Activated CD4-positive, alpha-beta T cell treated with anti-CD3 and anti-CD28 coated beads for 36 hours (primary cell): ENCODE measurements at places on chromosomes 2 and 18. TPM values are rescaled to one million over a fixed set of nuclear protein-coding genes. Genes with fewer than 3 reads are reported as not detected.

Gene CCDC85A
- not detected for total RNA-seq

Gene TRIM54
- 0.09 TPM for total RNA-seq

DNA sequence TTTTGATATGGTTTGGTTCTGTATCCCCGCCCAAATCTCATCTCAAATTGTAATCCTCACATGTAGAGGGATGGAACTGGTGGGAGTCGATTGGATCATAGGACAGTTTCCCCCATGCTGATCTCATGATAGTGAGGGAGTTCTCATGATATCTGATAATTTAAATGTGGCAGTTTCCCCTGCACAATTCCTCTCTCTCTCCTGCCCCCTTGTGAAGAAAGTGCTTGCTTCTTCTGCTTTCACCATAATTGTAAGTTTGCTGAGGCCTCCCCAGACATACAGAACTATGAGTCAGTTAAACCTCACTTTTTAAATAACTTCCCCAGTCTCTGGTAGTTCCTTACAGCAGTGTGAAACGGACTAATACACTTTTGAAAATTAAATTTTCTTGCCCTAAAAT, 12.3 kb upstream of the KCNJ3 start:
- no peak for DNase-seq
- no peak overlapping the region for H3K27ac ChIP-seq
- peaks cover 2% of the 10 kb centered on the region for H3K27me3 ChIP-seq

DNA sequence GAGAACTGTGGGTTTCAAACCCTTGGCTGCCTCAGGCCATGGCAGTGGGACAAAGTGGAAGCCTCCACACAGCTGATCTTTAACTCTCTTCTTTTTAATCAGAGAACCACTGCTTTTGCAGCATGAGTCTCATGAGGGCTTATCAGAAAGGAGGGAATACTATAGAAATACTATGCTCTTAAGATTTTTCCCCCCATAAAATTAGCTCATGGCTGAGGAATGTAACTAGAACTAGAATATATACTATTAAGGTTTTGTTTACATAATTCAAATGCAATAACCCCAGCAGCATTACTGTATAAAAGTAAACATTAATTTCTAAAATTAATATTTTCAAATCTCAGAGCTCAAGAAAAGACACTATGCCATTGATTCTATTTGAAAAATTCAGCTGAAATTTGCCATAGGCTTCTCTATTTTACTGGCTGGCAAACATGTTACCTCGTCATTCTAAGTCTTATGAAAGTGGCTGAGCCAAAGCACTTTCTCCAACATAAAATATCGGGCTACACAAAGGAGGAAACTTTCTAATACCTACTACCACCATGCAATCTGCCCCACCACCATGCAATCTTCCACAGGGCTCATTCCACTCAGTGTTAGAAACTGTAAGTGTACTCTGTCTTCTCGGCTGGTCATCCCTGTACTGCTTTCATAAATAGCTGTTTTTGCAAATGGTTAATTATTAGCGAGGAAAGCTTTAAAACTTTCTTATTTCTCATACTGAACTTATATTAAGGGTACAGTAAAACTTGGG, 42.5 kb downstream of the WDR35 start:
- H3K27ac ChIP-seq, result no peak overlapping the region
- H3K27me3 ChIP-seq, result no peaks in the 10 kb centered on the region
- no peak overlapping the region for H3K4me3 ChIP-seq
- DNase-seq, result no peak
- no peaks in the 10 kb centered on the region for H3K4me1 ChIP-seq
- H3K36me3 ChIP-seq, result peaks cover 18% of the 10 kb centered on the region

DNA sequence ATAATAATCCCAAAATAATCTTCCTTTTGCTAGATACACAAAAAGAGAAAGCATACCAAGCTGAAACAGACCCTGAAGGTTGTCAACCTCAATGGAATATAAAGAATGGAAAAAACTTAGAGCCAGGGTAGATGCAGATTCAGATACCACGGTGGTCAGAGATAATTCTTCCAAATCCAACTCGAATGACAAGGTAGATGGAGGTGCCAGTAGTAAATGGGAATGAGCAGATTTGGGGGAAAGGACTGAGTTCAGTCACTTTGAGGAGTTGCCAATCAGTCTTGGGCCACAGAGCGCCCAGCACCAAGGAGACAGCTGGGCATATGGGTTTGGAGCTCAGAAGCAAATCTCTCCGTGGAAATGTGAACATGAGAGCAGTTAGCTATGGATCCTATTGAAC, 3.4 kb upstream of the CHMP1B start:
- DNase-seq, result no peak
- no peak overlapping the region for H3K27ac ChIP-seq
- no peaks in the 10 kb centered on the region for H3K27me3 ChIP-seq

DNA sequence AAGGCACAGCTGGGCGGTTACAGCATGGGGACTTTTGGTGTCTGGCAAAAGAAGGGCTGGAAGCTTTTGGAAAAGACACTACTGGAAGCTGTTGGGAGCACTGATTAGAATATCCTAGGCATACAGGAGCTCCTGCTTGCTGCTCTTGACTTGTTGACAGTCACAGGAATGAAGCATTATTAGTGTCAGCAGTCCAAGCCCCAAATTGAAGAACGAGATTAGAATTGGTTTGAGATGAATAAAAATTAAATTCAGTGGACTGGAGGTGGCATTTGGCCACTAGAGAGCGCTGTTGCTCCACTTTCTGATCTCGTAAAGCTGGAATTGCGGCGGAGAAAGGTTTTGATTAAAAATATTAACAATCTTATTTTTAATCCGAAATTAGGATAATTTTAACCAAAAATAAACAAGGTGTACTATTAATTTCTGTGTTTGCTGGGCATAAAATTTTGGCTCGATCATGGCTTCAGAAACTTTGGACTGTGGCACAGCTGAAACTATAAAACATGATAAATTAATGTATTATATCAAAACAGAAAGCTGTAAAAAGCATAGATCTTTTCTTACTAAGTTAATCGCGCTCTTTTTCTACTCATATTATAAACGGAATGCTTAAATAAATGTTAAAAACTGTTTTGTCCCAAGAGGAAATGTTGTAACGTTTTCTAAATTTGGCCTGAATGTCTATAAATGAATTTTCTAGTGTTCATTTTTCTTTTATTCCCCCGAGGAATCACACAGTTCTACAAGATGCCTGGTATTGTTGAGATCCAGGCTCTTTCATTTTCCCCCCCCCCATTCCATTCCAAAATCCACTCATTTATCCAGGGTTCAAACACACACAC, 2.4 kb upstream of the HOXD8 start:
- peak; percentile 81 for DNase-seq
- no peak overlapping the region for H3K27ac ChIP-seq
- H3K4me3 ChIP-seq, result no peak overlapping the region

DNA sequence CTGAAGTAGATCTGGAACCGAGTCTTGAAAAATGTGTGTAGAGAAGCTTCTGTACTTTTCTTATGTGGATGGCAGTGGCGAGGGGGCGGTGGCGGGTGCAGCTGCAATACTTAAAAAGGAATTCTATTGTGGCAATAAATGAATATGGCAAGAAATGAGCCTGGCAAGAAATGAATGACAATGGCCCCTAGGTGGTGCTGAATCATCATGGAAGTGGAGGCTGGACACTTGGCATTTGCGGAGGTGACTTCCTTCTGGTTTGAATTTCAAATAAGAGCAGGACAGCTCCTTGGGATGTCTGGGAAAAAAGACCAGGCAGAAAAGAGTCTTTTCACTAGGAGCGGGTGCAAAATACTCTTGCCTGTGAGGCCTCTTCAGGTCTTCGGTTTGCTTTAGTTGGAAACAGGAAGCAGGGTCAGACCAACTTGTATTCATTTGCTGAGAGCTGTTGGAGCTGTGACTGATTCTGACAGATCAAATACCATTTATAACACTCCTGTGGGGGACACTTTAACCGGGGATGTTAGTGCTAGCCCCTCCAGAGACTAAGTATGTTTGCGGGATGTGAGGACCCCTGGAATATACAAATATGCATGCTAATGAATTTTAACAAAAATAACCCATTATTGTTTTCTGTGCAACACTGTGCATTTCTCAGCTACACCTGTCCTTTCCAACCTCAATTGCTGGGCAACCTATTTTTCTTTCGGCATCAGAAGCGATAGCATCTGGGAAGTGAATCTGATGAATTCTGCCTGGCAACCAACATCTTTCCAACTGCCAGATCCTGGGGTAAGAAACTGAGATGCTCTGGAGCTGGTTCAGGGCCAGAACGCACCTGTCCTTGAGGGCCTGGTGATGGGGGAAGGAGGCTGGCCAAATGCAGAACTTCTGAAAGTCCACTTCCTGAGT, 35.4 kb downstream of the FASTKD2 start:
- H3K27ac ChIP-seq, result peak overlapping the region; percentile 52
- peak overlapping the region; percentile 22 for H3K4me3 ChIP-seq
- peak; percentile 61 for DNase-seq
- H3K4me1 ChIP-seq, result peaks cover 31% of the 10 kb centered on the region
- H3K27me3 ChIP-seq, result no peaks in the 10 kb centered on the region

GRCh38 chr2:85257359-85257969, 70.3 kb downstream of the TGOLN2 start:
- H3K27ac ChIP-seq, result no peak overlapping the region
- H3K36me3 ChIP-seq, result no peaks in the 10 kb centered on the region
- no peak for DNase-seq
- no peaks in the 10 kb centered on the region for H3K27me3 ChIP-seq
- no peak overlapping the region for H3K4me3 ChIP-seq

DNA sequence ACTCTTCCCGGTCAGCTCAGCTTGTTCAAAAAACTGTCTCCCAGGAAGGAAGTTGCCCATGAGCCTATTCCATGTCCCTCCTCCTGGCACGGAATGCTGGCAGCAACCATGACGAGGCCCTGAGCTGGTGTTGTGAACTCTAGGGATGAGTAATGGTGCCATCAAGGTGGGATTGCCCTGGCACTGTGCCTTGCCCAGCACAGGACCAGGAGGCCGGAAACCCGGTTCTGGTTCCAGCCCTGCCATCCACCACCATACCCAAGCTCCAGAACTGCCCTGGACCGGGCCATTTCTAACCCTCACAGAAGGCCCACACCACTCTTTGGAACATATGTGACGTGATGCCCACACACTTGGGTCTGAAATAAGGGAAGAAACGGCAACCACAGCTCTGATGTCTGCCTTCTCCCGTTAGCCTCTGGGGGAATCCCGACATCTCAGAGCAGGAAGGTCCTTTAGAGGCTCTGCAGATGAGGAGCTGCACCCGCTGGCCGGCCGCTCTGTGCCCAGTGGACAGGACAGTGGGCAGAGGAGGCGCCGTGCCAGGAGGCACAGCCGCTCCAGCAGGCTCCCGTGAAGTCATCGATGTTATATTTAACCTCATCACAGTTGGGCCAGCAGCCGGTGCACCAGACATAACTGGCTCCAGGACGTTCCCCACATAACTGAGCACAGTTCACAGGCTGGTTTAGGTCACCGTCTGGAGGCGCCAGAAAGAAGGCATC, 462.1 kb upstream of the ID2 start:
- H3K27me3 ChIP-seq, result no peaks in the 10 kb centered on the region
- H3K27ac ChIP-seq, result no peak overlapping the region
- no peak for DNase-seq
- no peak overlapping the region for H3K4me3 ChIP-seq
- no peaks in the 10 kb centered on the region for H3K36me3 ChIP-seq

- H3K4me1 ChIP-seq, result peaks cover 4% of the 10 kb centered on the region
- H3K27me3 ChIP-seq, result no peaks in the 10 kb centered on the region
- H3K36me3 ChIP-seq, result peaks cover 15% of the 10 kb centered on the region
- H3K4me3 ChIP-seq, result no peak overlapping the region
These were observed 46.1 kb upstream of the PTH2R start for GRCh38 chr2:208360259-208361076.

GRCh38 chr2:218218268-218219185, 1.5 kb downstream of the ARPC2 start:
- no peaks in the 10 kb centered on the region for H3K27me3 ChIP-seq
- peak overlapping the region; percentile 96 for H3K27ac ChIP-seq
- H3K4me1 ChIP-seq, result peaks cover 51% of the 10 kb centered on the region
- peak overlapping the region; percentile 81 for H3K4me3 ChIP-seq
- DNase-seq, result peak; percentile 55
- peaks cover 56% of the 10 kb centered on the region for H3K36me3 ChIP-seq

- peaks cover 7% of the 10 kb centered on the region for H3K4me1 ChIP-seq
- H3K4me3 ChIP-seq, result no peak overlapping the region
- H3K36me3 ChIP-seq, result no peaks in the 10 kb centered on the region
These were observed 64.8 kb downstream of the IKZF2 start for GRCh38 chr2:213086571-213086970.

- peak overlapping the region; percentile 95 for H3K27ac ChIP-seq
- peaks cover 74% of the 10 kb centered on the region for H3K36me3 ChIP-seq
- no peaks in the 10 kb centered on the region for H3K27me3 ChIP-seq
- peak overlapping the region; percentile 49 for H3K4me3 ChIP-seq
- H3K4me1 ChIP-seq, result peaks cover 95% of the 10 kb centered on the region
These were observed 10.3 kb downstream of the NCK2 start for GRCh38 chr2:105754994-105755393.

- no peak for DNase-seq
- no peaks in the 10 kb centered on the region for H3K36me3 ChIP-seq
- H3K27ac ChIP-seq, result no peak overlapping the region
- H3K27me3 ChIP-seq, result peaks cover 2% of the 10 kb centered on the region
- no peak overlapping the region for H3K4me3 ChIP-seq
These were observed 8.2 kb upstream of the CABLES1 start for GRCh38 chr18:23127090-23127489.

- no peaks in the 10 kb centered on the region for H3K4me1 ChIP-seq
- no peak overlapping the region for H3K27ac ChIP-seq
- peaks cover 9% of the 10 kb centered on the region for H3K27me3 ChIP-seq
- no peak overlapping the region for H3K4me3 ChIP-seq
These were observed 436.8 kb downstream of the TGIF1 start for GRCh38 chr18:3886575-3887322.

DNA sequence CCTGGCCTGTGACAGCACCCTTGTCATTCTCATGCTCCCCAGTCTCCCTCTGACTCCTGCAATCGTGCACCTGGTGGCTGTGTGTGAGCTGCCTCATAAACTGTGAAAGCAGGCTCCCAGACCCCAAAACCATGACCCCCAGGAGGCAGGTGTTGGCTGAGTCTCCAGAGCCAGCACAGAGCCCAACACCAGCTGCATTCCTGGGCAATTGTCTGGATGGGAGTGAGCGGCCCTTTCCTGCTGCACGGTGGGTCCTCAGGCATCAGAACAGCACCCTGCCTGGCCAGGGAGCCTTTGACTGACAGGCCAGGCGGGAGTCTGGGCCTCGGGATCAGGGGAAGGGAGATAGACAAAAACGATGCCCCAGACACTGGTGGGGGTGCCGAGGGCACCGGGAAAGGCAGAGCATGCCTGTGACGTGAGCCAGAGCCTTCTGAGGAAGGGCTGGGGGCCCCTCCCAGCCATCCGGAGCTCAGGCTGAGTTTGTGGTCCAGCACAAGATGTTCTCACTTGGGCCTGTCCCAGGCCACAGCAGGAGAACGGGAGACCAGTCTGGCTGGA, 135.1 kb upstream of the GPC1 start:
- no peak overlapping the region for H3K4me3 ChIP-seq
- H3K27ac ChIP-seq, result no peak overlapping the region
- no peaks in the 10 kb centered on the region for H3K4me1 ChIP-seq
- H3K36me3 ChIP-seq, result no peaks in the 10 kb centered on the region

GRCh38 chr2:109242654-109243331, 113.8 kb downstream of the SH3RF3 start:
- H3K4me3 ChIP-seq, result no peak overlapping the region
- peaks cover 9% of the 10 kb centered on the region for H3K4me1 ChIP-seq
- DNase-seq, result no peak
- H3K27me3 ChIP-seq, result no peaks in the 10 kb centered on the region
- no peaks in the 10 kb centered on the region for H3K36me3 ChIP-seq

GRCh38 chr2:68318914-68319397, 793 bp downstream of the CNRIP1 start:
- H3K27ac ChIP-seq, result no peak overlapping the region
- peak overlapping the region; percentile 60 for H3K4me3 ChIP-seq
- peaks cover 8% of the 10 kb centered on the region for H3K4me1 ChIP-seq
- H3K36me3 ChIP-seq, result no peaks in the 10 kb centered on the region
- DNase-seq, result no peak
- peaks cover 44% of the 10 kb centered on the region for H3K27me3 ChIP-seq
